ENCODE measurements at places on chromosomes 13 and 19.

- no peak for DNase-seq
These were observed 2.1 kb downstream of the HAMP start for GRCh38 chr19:35284153-35285094.

DNA sequence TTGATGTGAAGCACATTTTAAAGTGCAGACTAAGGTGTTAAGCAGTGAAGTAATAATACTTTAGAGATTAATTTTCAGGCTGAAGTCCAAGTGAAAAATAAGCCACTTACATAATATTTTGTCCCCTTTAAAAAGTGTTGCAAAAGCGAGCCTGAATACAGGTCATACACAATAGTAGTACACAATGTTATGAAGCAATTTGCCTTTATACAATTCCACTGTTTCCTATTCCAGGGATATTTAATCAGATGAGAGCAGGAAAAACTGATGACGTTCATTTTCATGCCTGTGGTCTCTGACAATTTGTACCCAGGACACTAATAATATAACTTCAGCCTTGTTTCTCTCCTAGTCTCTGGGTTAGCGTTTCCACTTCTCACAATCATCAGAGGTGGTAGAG, 916.7 kb downstream of the PCDH9 start:
- no peak for DNase-seq

GRCh38 chr19:39401070-39401548, 5.5 kb upstream of the ZFP36 start:
- DNase-seq: no peak

DNA sequence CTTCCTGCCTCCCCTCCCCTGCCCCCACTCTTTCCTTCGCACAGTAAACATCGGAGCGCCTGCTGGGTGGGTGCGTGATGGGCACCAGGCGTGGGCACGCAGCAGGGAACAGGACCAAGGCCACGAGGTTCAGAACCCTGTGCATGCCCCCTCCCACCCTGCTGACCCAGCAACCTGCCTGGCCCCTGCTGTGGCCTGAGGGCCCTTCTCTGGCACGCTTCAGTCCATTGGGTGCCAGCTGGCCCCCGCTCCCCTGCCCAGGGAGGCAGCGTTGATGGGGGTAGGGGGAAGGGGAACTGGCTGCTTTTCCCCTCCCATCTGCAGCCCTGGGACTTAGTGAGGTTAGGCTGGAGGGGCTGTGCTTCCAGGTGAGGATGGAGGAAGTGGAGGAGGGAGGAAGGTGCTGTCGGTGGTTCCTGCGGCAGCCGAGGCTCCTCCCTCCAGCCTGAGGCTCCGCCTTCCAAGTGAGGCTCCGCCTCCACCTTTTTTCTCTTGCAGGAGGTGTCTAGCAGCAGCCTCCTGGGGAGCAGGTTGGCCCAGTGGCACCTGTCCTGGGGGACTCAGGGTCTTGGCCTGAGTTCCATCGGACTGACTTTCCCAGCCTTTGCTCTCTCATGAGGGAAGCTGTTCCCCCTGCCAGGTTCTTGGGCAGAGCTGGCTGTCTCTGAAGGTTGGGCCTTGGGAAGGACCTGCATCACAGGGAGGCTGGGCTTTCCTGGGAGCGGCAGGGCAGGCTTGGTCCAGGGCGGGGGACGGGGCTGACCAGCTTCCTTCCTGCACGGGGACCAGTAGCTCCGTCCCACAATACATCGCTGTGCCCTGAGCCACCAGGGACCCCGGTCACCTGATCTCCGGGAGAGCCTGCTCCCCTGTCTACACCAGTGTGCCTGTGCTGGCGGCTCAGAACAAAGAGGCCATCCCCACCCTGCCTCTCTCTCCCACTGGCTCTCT, 7.3 kb downstream of the PIAS4 start:
- DNase-seq: peak; percentile 58

DNA sequence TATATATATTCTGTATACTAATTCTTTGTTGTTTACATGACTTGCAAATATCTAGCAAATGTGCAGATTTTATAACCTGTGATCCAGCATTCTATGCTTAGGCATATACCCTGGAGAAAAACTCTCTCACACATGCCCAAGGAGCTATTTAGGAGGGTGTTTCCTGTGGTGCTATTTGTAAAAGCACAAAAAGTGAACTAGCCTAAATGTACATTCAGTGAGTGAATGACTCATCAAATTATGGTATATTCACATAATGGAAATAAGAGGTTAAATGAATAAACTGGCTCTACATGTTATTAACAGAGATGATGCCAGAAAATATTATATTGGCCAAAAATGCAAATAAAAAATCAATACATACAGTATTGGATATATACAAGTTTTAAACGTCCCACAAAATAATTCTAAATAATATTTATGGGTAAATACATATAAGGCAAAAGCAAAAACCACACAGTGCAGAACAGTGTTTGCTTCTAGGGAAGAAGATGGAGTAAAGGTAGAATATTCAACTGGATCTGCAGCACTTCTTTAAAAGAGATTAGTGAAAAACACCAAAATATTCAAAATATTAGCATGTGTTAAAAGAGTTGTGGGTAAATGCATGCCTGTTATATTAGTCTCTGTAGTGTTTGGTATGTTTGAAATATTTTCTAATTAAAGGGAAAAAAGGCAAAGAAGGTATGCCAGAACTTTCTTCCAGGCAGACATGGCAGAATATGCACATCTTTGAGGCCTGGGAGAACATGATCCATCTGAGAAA, 344.7 kb downstream of the KLF5 start:
- no peak for DNase-seq

GRCh38 chr13:108494991-108495645, 134.3 kb upstream of the MYO16 start:
- no peak for DNase-seq

GRCh38 chr13:73011751-73012150, 47.1 kb upstream of the KLF5 start:
- DNase-seq: no peak

DNA sequence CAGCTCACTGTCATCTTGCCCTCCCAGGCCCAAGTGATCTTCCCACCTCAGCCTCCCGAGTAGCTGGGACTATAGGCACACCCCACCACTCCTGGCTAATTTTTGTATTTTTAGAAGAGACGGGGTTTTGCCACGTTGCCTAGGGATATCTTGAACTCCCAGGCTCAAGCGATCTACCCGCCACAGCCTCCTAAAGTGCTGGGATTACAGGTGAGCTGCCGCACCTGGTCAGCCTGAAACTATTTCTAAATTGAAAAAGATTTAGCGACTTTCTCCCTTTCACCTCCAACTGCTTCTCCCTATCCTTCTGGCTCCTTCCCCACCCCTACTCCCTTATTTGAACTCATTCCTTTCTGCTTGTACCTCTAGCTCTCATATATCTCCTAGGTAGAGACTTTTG, 19.8 kb upstream of the NAA16 start:
- DNase-seq: no peak

DNA sequence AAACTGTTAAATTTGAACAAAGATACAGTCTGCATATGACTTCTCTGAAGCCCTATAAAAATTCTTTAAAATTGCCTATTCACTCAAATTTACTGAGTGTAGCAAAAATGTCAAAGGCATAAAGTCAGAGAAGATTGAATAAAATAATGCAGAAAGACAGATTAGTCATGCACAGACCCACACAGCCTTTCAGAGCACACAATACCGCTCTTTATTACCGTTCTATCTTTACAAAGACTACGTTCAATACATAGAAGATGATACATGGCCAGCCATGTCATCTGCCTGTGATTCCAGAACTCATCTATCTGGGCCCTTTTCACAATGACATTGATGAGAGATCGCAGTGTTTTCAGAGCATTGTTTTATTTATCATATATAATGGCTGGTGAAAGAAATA, 107.2 kb downstream of the URI1 start:
- no peak for DNase-seq

DNA sequence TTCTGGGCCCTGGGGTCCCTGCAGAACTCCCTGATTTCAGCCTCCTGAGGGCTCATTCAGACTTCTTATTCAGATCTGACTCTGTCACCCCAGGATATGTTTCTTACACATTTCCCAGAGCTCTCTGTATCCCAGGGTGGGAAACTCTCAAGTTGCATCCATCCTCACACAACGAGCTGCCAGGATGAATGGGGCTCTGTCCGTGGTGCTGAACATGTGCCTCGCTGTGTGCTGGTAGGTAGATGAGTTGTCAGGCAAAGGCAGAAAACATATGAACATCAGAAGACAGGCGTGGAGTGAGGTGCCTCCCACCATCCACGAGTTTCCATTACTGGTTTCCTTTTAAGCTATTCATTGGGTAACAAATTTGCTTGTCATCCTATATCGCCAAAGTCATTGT, 11.4 kb upstream of the IGFL1 start:
- DNase-seq: no peak

GRCh38 chr13:21701460-21701859, 30.6 kb downstream of the FGF9 start:
- DNase-seq: no peak

DNA sequence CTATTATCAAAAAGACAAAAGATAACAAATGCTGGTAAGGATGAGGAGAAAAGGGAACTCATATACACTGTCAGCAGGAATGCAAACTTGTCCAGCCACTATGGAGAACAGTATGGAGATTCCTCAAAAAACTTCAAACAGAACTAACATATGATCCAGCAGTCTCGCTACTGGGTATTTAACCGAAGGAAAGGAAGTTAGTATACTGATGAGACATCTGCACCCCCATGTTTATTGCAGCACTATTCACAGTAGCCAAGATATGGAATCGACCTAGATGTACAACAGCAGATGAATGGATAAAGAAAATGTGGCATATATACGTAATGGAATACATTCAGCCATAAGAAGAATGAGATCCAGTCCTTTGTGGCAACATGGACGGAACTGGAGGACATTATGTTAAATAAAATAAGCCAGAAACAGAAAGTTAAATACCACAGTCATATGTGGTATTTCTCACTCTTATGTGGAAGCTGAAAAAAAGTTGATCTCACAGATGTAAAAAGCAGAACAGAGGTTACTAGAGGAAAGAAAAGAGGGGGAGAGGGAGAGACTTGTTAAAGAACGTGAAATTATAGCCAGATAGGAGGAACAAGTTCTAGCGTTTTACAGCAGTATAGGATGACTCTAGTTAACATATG, 83.2 kb downstream of the RUBCNL start:
- no peak for DNase-seq

DNA sequence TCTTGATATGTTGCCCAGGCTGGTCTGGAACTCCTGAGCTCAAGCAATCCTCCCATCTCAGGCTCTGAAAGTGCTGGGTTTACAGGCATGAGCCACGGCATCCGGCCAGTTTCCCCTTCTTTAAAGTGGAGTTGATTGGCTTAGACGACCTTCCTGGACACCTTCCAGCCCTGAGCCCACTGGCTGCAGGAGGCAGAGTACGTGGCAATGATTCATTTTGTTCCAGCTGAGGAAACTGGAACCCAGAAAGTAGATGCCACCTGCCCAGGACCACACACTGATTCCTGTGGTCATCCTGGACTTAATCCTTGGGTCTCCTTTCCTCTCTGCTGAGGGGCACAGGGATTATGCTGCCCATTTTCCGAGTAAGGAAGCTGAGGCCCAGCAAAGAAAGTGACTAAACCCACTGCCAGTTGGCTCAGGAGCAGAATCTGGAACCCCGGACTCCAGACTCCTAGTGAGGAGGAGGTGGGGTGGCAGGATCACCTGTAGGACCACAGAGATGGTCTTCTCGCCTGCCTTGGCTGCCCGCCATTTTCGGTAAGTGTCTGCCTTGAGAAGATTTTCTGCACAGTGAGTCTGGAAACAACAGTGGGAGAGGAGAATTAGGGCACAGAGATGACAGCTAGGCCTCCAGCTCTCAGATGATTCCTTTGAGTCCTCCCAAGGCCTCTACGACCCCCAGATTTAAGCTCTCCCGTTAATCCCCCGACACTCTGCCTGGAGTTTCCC, 737 bp downstream of the XRCC1 start:
- no peak for DNase-seq

DNA sequence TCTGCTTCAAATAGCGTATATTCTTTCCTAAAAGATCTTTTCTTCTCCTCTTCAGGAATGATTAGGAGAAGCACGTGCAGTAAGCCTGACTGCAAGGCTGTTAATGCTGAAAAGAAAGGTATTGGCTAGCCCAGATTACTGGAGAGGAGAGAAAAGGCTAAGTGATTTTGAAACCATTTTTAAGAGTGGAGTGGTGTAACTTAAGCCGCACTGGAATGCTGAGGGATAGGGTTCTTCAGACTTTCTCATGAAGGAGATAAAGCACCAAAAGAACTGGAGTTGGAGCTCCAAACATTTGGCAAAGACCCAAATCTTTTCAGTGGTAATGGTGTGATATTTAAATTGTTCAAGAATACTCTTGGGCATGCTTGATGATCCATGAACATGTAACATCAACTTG, 388.3 kb downstream of the COG6 start:
- DNase-seq: no peak

DNA sequence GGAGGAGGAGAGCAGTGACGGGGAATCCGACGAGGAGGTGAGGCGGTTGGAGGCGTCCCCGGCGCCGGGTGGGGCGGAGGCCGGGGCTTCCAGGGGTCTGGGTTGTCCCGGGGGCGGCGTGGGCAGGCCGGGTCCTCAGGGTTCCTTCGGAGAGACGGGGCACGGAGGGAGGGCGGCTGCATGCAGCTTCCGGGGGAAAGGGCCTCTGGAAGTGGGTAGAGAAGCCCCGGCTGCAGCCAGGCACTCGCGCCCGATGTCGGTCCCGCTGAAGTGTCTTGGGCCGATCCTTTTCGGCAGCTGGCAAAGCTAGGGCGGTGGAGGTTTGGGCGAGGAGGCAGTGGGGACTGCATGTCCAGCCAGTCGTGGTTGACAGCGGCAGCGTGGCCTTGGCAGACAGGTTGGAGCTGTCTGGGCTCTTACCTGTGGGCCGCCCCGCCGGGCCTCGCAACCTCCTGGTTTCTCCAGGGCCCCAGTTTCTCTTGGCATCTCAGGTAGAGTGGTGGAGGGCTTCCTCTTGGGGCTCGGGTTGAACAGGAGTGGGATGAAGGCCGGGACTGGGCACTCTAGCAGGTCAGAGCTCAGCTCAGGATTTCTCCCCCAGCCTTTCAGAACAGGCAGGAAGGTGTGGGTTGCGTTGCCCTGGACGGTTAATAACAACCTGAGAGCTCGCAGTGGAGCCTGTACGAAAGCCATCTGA, 690 bp downstream of the KMT2B start:
- no peak for DNase-seq

DNA sequence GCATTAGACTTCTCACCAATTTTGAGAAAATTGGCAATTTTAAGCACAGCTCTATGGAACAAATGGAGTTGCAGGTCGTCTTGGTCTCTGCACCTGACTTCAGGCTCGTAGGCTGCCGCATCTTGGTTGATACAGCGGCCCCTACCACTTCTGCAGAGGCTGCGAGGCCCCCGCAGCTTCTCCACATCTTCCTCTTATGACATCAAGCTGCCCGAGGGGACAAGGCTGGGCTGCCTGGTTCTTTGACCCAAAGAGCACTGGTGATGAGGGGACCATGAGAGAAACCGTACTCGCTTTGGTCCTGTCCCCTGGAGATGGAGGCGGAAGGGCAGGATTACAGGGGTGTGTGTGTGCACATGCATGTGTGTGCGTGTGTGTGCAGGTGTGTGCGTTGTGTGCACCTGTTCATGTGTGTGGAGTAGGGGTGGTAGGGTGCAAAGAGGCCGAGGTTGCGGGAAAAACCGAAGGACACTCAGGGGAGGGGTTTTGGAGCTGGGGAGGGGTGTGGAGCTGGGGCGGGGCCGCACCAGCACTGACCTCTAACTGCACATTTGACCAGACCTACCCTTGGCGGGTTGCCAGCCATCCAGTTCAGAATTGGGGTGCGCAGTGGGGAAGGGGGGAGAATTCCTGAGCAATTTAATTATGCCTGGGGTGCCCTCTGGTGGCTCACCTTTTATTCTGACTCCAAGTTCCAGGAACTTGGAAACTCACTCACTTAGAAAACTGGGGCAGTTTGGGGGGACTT, 65.1 kb upstream of the ARHGEF7 start:
- DNase-seq: no peak
